ENCODE measurements at places on chromosomes 5 and 9. TPM values are rescaled to one million over a fixed set of nuclear protein-coding genes. Genes with fewer than 3 reads are reported as not detected.

DNA sequence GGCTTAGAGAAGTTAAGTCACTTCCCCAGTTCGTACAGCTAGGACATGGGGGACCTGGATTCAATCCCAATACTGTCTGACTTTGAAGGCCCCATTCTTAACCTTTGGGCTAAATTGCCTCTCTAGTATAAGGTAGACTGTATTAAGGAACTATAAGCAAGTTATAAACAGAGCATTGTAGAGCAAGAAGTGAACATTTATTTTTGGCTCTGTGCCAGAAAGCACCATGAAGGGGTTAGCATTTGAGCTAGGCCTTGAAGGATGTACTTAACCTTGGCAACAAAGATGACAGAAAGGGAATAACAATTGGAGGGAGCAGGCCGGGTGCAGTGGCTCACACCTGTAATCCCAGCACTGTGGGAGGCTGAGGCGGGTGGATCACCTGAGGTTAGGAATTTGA, 32.8 kb downstream of the GALNT10 start:
- H3K4me1 ChIP-seq = peaks cover 4% of the 10 kb centered on the region
- no peak overlapping the region for H3K27ac ChIP-seq
- no peak overlapping the region for H3K4me3 ChIP-seq
- H3K36me3 ChIP-seq = no peaks in the 10 kb centered on the region
- DNase-seq = no peak

- H3K27me3 ChIP-seq = no peaks in the 10 kb centered on the region
- no peak overlapping the region for H3K27ac ChIP-seq
- no peak overlapping the region for H3K4me3 ChIP-seq
- H3K36me3 ChIP-seq = no peaks in the 10 kb centered on the region
- no peak for DNase-seq
These were observed 116.7 kb upstream of the ZNF366 start for GRCh38 chr5:72623936-72624335.

DNA sequence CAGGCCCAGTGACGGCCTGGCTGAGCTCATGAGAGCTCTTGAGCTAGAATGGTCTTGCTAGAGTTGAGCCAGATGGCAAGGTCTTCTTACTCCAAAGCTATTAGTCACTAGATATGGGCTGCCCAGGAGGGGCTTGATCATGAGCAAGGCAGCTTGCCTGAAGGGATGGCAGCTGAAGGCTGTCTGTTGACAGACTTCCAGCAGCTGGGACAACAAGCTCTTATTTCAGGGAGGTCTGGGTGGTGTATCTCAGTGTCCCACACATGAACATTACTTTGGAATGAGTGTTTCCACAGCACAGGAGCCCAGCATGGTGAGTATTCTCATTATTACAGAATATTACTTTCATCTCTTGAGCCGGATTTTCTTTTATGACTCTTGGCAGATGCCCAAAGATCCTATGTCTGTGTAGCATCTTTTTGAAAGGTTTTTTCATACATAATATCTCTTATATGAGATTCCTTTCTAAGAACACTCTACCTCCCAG, 414.1 kb downstream of the ARHGEF28 start:
- H3K36me3 ChIP-seq = no peaks in the 10 kb centered on the region
- no peaks in the 10 kb centered on the region for H3K4me1 ChIP-seq
- no peak overlapping the region for H3K4me3 ChIP-seq

The C9orf152 gene
- total RNA-seq = not detected

The RASGRF2 gene
- total RNA-seq = 4.7 TPM

DNA sequence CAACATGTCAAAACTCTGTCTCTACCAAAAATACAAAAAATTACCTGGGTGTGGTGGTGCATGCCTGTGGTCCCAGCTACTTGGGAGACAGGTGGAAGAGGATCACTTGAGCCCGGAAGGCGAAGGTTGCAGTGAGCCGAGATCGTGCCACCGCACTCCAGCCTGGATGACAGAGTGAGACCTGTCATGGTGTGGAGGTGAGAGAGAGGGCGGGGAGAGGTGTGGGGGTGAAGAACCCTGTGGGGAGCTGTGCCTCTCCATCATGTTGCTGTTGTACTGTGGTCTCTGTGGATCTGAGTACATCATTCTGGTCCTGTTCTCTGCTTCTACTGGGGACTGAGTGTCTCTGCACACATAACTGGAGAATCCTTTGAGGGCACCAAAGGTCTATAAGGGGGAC, 11.3 kb upstream of the SLC34A1 start:
- no peaks in the 10 kb centered on the region for H3K27me3 ChIP-seq
- H3K36me3 ChIP-seq = no peaks in the 10 kb centered on the region
- no peak overlapping the region for H3K4me3 ChIP-seq
- no peaks in the 10 kb centered on the region for H3K4me1 ChIP-seq
- DNase-seq = no peak
- H3K27ac ChIP-seq = no peak overlapping the region

The TMEFF1 gene
- 0.27 TPM for total RNA-seq

The OLFML2A gene
- total RNA-seq = 15.9 TPM

The FNIP1 gene
- 43.2 TPM for total RNA-seq

The TRPM6 gene
- total RNA-seq = 1.0 TPM

GRCh38 chr5:41955432-41956024, 30.4 kb downstream of the FBXO4 start:
- no peak overlapping the region for H3K4me3 ChIP-seq
- no peak overlapping the region for H3K27ac ChIP-seq
- no peak for DNase-seq
- no peaks in the 10 kb centered on the region for H3K36me3 ChIP-seq
- H3K27me3 ChIP-seq = no peaks in the 10 kb centered on the region
- no peaks in the 10 kb centered on the region for H3K4me1 ChIP-seq

The OMD gene
- 36.4 TPM for total RNA-seq

- DNase-seq = no peak
- H3K27me3 ChIP-seq = no peaks in the 10 kb centered on the region
- no peak overlapping the region for H3K4me3 ChIP-seq
- H3K36me3 ChIP-seq = no peaks in the 10 kb centered on the region
These were observed 142.7 kb upstream of the ADAMTSL1 start for GRCh38 chr9:18331310-18331684.

The TAS2R1 gene
- total RNA-seq = not detected

- H3K27ac ChIP-seq = no peak overlapping the region
- no peaks in the 10 kb centered on the region for H3K4me1 ChIP-seq
- no peaks in the 10 kb centered on the region for H3K36me3 ChIP-seq
- no peak overlapping the region for H3K4me3 ChIP-seq
- peaks cover 2% of the 10 kb centered on the region for H3K27me3 ChIP-seq
These were observed 57.9 kb upstream of the SIMC1 start for GRCh38 chr5:176180339-176180738.

- no peaks in the 10 kb centered on the region for H3K4me1 ChIP-seq
- H3K27me3 ChIP-seq = no peaks in the 10 kb centered on the region
- no peak overlapping the region for H3K4me3 ChIP-seq
- no peak overlapping the region for H3K27ac ChIP-seq
- DNase-seq = no peak
These were observed 169.8 kb upstream of the GRAMD2B start for GRCh38 chr5:126253406-126253805.
